ENCODE measurements at places on chromosomes 5 and 9.
A peak's percentile ranks its signal among the peaks of the same experiment; 100 is the strongest.

DNA sequence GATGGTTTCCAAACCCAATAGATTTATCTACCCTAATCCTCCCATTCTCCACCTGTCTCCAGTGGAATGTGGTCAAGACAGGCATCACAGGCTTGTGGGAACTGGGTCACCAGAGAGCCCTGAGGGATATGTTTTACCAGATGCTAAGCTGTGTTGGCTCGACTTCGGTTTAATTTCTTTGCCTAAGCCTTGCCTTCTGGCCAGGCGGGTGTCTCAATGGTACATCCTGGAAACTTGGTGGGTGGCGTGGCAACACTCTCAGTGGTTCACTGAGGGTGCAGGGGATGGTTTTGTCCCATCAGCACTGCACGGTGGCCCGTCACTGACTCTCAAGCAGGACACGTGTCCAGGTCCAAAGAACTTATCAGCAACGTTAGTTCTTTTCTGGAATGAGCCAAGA lies 192.2 kb downstream of the TENT4A start:
- DNase-seq = no peak

- DNase-seq = no peak
These were observed 2232.8 kb upstream of the WWC1 start for GRCh38 chr5:166058660-166059059.

GRCh38 chr5:138968601-138969000 lies 93.5 kb upstream of the LRRTM2 start:
- no peak for DNase-seq

GRCh38 chr9:116404228-116404627 lies 250.6 kb downstream of the PAPPA start:
- no peak for DNase-seq

- no peak for DNase-seq
These were observed 309.2 kb downstream of the SH3GL2 start for GRCh38 chr9:17888066-17888465.

DNA sequence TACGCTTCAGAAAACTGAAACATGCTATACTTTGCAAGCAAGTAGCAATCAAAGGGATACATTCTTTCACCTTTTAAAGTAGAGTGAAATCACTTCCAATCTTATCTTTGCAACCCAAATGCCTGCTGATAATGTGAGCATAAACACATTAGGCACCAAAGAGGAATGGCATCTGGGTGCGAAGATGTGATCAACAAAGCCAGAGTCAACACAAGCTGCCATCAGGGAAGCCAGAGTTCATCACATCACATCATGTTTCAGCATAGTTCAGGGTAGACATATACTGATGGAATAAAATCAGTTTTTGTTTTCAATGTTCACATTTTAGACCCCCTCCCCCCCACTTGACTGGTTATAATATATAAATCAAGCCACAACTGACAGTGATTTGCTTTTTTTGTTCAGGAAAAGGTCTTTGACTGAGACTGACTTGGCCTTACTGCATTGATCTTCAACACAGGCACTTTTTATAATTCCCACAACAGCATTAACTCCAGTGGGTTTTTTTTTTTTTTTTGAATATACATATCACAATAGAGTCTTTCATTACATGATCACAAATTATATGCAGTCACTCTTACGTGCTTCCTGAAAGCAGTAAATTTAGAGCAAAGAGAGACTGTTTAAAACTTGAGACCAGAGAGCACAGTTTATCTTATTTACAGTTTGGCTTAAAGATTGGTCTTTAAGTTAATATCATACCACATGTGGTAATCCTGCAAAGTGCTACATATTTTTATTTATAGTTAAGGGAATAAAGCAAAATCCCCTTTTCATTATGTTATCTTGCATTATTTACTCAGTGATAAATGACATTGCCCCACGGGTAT lies 20.3 kb downstream of the AOPEP start:
- no peak for DNase-seq

- no peak for DNase-seq
These were observed 205.2 kb downstream of the FSTL4 start for GRCh38 chr5:133406977-133407632.

- DNase-seq = no peak
These were observed 192.0 kb upstream of the PPP1R26 start for GRCh38 chr9:135287627-135288026.

GRCh38 chr5:123700624-123701287 lies 188.8 kb downstream of the CSNK1G3 start:
- peak; percentile 96 for DNase-seq

DNA sequence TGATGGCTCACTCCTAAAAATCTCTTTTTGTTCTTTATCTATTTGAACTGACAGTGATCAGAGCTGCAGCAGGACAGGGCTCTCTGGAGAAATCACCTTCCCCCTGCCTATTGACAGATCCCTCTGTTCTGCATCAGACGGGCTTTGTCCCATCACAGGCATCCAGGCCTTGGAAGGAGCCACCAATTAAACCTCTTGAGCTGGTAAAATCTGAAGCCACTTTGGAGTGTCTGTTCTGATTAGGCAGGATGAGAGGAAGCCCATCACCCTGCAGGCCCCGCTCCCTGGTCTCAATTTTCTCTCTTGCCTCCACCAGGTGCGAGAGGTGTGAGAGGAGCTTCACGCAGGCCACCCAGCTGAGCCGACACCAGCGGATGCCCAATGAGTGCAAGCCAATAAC lies 97.7 kb downstream of the PRDM6 start:
- no peak for DNase-seq

GRCh38 chr5:175216991-175217390 lies 227.0 kb downstream of the DRD1 start:
- no peak for DNase-seq

GRCh38 chr9:95058121-95058785 lies 259.3 kb downstream of the FANCC start:
- no peak for DNase-seq

GRCh38 chr9:129405089-129405826 lies 215.6 kb downstream of the C9orf50 start:
- DNase-seq = peak; percentile 47

- DNase-seq = peak; percentile 59
These were observed 628 bp downstream of the ATOSB start for GRCh38 chr9:35114840-35115628.
